ENCODE measurements at places on chromosomes 4 and X. TPM values are rescaled to one million over a fixed set of nuclear protein-coding genes. Genes with fewer than 3 reads are reported as not detected.

GRCh38 chrX:27381419-27381818, 81.7 kb downstream of the PPP4R3C start:
- DNase-seq = no peak
- no peak overlapping the region for H3K4me3 ChIP-seq
- H3K27ac ChIP-seq = no peak overlapping the region

GRCh38 chrX:150779385-150779784, 86.2 kb downstream of the MTMR1 start:
- no peak overlapping the region for H3K4me3 ChIP-seq
- H3K27me3 ChIP-seq = no peaks in the 10 kb centered on the region
- DNase-seq = no peak
- H3K4me1 ChIP-seq = no peaks in the 10 kb centered on the region

DNA sequence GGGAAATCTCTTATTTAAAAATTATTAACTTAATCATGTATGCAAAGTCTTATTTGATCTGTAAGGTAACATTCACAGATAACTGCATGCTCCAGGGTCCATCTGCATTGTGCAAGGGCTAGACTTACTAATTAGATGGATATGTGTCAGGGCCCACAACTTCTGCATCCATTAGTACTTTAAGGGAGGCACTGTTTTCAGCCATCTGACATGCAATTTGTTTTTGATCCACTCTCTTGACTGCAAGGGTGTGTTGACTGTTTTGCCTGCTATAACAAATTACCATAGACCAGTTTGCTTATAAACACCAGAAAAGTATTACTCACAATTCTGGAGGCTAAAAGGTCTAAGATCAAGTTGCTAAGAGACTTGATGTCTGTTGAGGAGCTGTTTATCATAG, 542.1 kb upstream of the HS3ST1 start:
- H3K27me3 ChIP-seq = no peaks in the 10 kb centered on the region
- H3K4me1 ChIP-seq = no peaks in the 10 kb centered on the region
- DNase-seq = no peak
- no peaks in the 10 kb centered on the region for H3K36me3 ChIP-seq
- no peak overlapping the region for H3K4me3 ChIP-seq

DNA sequence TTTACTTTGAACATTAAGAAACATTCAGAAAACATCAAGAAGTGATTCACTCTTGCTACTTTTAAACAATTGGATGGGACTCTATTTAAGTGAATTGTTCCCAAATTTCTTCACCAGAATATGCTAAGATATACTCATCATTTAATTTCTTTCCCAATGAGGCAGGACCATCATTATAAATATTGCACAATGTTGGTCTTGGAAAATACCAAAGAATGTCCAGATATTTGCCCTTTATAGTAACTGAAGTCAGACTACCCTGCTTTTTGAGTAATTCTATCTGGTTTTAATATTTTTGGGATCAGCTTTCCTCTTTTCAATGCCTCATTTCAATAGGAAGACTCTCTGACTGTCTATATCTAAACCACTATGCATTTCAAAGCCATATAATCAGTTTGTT, 129.4 kb upstream of the TENM3 start:
- H3K36me3 ChIP-seq = no peaks in the 10 kb centered on the region
- DNase-seq = no peak

- H3K4me1 ChIP-seq = no peaks in the 10 kb centered on the region
- no peak overlapping the region for H3K4me3 ChIP-seq
- H3K36me3 ChIP-seq = no peaks in the 10 kb centered on the region
- no peak for DNase-seq
These were observed 100.8 kb upstream of the LANCL3 start for GRCh38 chrX:37470711-37471110.

DNA sequence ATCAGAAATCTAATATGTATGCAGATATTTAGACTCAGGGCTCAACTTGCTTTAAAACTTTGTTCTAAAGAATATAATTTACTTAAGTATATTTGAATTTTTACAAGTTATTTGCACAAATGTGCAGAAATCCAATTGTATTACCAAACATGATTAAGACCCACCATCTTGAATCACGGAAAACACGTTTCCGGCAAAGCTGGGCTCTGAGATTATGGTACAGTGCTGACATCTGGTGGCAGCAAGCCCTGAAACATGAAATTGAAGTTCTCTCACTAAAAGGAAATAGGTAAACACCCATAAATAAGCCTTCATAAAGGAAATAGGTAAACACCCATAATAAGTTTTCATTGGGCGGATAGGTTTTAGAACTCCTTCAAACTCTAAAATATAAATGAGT, 98.3 kb upstream of the MAOA start:
- DNase-seq = peak; percentile 85
- H3K4me1 ChIP-seq = no peaks in the 10 kb centered on the region
- H3K27me3 ChIP-seq = no peaks in the 10 kb centered on the region
- H3K27ac ChIP-seq = no peak overlapping the region
- H3K36me3 ChIP-seq = no peaks in the 10 kb centered on the region
- no peak overlapping the region for H3K4me3 ChIP-seq

DNA sequence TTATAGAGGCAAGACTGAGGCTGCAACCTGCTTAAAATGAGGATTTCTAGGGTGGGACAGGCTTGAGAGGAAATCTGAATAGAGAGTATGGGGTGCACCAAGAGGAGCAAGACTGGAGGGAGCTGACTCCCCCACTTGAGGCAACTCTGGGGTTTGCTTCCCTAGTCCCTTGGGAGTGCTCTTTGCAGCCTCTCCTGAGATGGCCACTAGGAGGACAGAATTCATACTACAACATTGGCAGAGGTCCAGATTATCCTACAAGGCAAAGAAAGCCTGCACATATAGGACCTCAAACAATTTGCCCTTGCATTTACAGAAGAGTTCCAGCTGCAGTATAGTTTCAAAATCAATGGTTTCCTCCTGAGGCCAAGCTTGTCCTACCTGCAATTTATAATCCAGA, 830.9 kb downstream of the TECRL start:
- H3K36me3 ChIP-seq = no peaks in the 10 kb centered on the region
- no peaks in the 10 kb centered on the region for H3K27me3 ChIP-seq
- DNase-seq = no peak
- H3K27ac ChIP-seq = no peak overlapping the region
- H3K4me3 ChIP-seq = no peak overlapping the region
- no peaks in the 10 kb centered on the region for H3K4me1 ChIP-seq

GRCh38 chr4:100954046-100954445, 393.3 kb downstream of the PPP3CA start:
- DNase-seq = no peak
- no peak overlapping the region for H3K27ac ChIP-seq
- H3K36me3 ChIP-seq = no peaks in the 10 kb centered on the region
- H3K4me1 ChIP-seq = no peaks in the 10 kb centered on the region
- H3K4me3 ChIP-seq = no peak overlapping the region

Gene MAGEA2B
- not detected for total RNA-seq

DNA sequence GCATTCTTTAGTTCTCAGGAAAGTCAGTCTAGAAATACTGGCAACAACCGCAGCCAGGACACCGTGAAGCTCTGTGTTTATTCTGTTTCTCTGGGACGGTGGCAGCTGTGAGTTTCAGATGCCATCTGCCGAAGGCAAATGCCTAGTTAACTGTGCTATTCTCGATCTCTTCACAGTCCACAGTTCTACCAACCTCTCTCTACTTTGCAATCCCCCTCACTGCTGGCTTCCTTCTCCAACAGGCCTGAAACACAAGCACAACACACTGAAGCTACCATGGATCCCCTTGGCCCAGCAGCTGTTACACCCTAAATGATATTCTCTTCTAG, 118.8 kb downstream of the ZNF827 start:
- H3K4me3 ChIP-seq = no peak overlapping the region
- H3K27me3 ChIP-seq = no peaks in the 10 kb centered on the region

- H3K4me3 ChIP-seq = no peak overlapping the region
- no peaks in the 10 kb centered on the region for H3K36me3 ChIP-seq
- DNase-seq = peak; percentile 75
- H3K27ac ChIP-seq = no peak overlapping the region
- H3K27me3 ChIP-seq = no peaks in the 10 kb centered on the region
These were observed 2.0 kb upstream of the FATE1 start for GRCh38 chrX:151713849-151714248.

- H3K36me3 ChIP-seq = no peaks in the 10 kb centered on the region
- no peaks in the 10 kb centered on the region for H3K4me1 ChIP-seq
- no peak for DNase-seq
- H3K27me3 ChIP-seq = no peaks in the 10 kb centered on the region
These were observed 155.6 kb downstream of the CBR4 start for GRCh38 chr4:168854350-168854921.

DNA sequence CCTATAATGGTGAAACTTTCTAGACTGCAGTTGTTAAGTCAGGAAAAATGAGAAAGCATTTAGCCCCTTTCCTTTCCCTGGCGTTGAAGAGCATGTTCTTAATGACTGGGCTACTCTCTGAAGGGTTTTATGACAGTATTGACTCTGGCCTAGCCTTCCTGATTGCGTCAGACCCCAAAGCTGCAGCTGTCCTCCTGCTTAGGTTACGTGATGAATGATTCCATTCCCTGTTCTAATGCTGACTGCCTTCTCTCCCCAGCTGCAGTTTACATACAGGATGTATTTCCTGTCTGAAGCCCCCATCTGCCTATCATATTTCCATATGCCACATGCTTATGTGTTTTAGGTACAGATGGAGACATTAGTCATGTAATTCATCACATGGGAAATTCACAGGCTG, 105.8 kb upstream of the EGFL6 start:
- H3K36me3 ChIP-seq = no peaks in the 10 kb centered on the region
- no peaks in the 10 kb centered on the region for H3K4me1 ChIP-seq
- H3K4me3 ChIP-seq = no peak overlapping the region
- H3K27ac ChIP-seq = no peak overlapping the region
- no peak for DNase-seq
- H3K27me3 ChIP-seq = no peaks in the 10 kb centered on the region

GRCh38 chr4:3107691-3108121, 33.2 kb downstream of the HTT start:
- no peak overlapping the region for H3K27ac ChIP-seq
- H3K4me1 ChIP-seq = peaks cover 2% of the 10 kb centered on the region
- peak; percentile 38 for DNase-seq
- H3K4me3 ChIP-seq = no peak overlapping the region
- H3K27me3 ChIP-seq = no peaks in the 10 kb centered on the region
- H3K36me3 ChIP-seq = peaks cover 40% of the 10 kb centered on the region

Gene FAM9B
- total RNA-seq = not detected

Gene LPAR4
- not detected for total RNA-seq

Gene DACH2
- total RNA-seq = not detected

Gene MAGEB10
- not detected for total RNA-seq

DNA sequence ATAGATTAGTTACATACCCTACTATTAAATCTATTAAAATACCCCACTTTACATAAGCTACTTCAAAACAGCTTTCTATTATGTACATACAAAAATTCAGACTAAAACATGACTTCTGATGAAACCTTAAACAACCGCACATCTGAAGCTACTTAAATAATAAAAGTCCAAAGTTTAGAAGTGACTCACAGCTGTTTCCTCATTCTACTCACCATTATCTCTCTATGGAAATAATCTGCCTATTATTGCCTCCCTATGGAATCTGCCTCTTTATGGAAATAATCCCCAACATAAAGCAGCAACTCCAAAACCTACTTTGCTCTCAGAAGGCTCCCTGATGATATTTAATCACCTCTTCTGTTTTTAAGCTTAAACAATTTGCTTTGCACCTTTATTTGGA, 15.7 kb upstream of the BANK1 start:
- H3K4me3 ChIP-seq = no peak overlapping the region
- H3K27ac ChIP-seq = no peak overlapping the region
- no peaks in the 10 kb centered on the region for H3K27me3 ChIP-seq
- DNase-seq = no peak
- H3K36me3 ChIP-seq = no peaks in the 10 kb centered on the region

GRCh38 chr4:88702782-88703181, 5.2 kb upstream of the NAP1L5 start:
- H3K27ac ChIP-seq = no peak overlapping the region
- no peaks in the 10 kb centered on the region for H3K27me3 ChIP-seq
- no peak for DNase-seq
- no peak overlapping the region for H3K4me3 ChIP-seq
- H3K36me3 ChIP-seq = no peaks in the 10 kb centered on the region

DNA sequence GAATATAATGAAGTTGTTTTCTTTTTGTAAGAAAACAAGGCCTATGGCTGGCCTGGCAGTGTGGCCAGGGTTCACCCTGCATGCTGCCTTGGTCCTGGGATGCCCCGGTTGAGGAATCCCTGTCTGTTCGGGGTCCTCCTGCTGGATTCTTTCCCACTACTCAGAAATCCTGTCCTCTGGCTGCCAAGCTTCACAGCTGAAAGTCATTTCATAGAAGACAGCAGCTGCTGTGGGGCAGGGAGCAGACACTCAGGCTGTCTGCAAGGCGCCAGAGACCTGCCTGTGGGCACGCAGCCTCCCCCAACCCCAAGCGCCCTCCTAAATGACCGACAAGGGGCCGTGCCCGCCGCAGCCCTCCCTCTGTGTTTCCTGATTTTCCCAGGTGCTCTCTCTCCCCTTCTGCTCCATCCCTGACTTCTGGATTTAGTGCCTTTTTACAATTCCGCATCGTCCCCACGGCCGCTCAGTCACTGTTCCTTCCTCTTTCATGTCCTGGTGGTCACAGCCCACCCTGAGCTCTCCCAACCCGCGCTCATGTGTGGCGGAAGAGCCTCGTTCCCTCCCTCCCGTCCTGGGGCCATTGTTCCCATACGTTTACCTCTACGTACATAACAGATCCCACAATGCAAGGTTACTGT, 27.5 kb downstream of the ZFYVE28 start:
- DNase-seq = no peak
- peak overlapping the region; percentile 50 for H3K4me3 ChIP-seq
- peaks cover 80% of the 10 kb centered on the region for H3K4me1 ChIP-seq
- H3K27ac ChIP-seq = peak overlapping the region; percentile 88
- H3K27me3 ChIP-seq = no peaks in the 10 kb centered on the region

Gene USP11
- total RNA-seq = 30.9 TPM

GRCh38 chrX:6225911-6226595, 2.6 kb downstream of the NLGN4X start:
- H3K4me1 ChIP-seq = peaks cover 69% of the 10 kb centered on the region
- peak; percentile 69 for DNase-seq
- no peaks in the 10 kb centered on the region for H3K27me3 ChIP-seq
- H3K4me3 ChIP-seq = peak overlapping the region; percentile 94
- H3K27ac ChIP-seq = peak overlapping the region; percentile 98
- peaks cover 29% of the 10 kb centered on the region for H3K36me3 ChIP-seq

DNA sequence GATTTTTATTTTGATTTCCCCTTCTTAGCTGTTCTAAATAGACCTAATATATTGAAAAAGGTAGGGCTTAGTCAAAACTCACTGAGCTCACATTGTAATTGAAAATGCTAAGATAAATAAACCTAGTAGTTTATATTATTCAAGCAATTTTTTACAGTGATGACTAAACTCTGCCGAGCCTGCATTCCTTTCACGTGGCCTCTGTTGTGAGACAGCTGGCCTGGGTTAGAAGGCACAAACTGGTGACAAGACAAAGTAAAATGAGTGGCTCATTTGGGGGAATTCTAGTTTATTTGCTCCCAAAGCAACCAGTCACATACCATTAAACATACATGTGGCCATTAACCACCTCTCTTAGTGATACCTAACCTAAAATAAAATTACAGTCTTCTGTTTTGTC, 169.4 kb upstream of the TEX13C start:
- no peaks in the 10 kb centered on the region for H3K36me3 ChIP-seq
- DNase-seq = no peak
- no peak overlapping the region for H3K27ac ChIP-seq
- H3K4me1 ChIP-seq = no peaks in the 10 kb centered on the region

All from Karpas-422 (cell line).